ENCODE measurements at places on chromosomes 12 and 14.

GRCh38 chr12:23854598-23854997, 94.9 kb downstream of the SOX5 start:
- DNase-seq = no peak

GRCh38 chr14:35353409-35354172, 51.0 kb downstream of the NFKBIA start:
- no peak for DNase-seq

- DNase-seq = no peak
These were observed 209.2 kb downstream of the C12orf75 start for GRCh38 chr12:105539735-105540134.

DNA sequence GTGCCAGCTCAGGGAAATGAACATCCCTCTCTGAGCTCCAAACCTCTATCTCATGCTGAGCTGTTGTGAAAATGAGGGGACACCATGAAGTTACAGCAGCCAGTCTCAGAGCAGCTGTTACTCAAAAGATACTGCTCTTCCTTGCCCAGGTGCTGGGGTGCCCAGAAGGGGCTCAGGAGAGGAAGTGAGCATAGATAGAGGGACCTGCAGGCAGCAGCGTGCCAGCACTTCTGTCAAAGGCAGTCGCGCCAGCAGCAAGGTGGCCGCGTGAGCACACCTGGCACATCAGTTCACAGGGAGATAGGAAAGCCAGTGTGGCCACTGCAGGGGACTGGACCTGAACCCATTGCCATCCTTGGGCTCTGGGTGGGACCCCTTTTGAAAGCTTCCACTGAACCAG, 27.8 kb downstream of the C14orf132 start:
- DNase-seq = no peak

- no peak for DNase-seq
These were observed 5.0 kb downstream of the SLC39A5 start for GRCh38 chr12:56234746-56235436.

GRCh38 chr12:30679241-30679640, 16.4 kb downstream of the IPO8 start:
- DNase-seq = no peak

DNA sequence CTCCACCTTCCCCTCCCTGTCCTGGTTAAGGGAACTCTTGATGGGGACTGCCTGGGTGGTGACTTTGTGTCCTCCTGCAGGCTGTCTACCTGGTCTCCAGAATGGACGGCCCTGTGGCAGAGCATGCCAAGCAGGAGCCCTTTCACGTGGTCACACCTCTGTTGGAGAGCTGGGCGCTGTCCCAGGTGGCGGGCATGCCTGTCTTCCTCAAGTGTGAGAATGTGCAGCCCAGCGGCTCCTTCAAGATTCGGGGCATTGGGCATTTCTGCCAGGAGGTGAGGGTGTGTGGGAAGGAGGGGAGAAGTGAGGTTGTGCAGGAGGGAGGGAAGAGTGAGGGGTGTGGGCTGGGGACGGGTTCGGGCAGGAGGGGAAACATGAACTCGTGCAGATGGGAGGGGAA, 5.7 kb downstream of the SDSL start:
- DNase-seq = no peak

DNA sequence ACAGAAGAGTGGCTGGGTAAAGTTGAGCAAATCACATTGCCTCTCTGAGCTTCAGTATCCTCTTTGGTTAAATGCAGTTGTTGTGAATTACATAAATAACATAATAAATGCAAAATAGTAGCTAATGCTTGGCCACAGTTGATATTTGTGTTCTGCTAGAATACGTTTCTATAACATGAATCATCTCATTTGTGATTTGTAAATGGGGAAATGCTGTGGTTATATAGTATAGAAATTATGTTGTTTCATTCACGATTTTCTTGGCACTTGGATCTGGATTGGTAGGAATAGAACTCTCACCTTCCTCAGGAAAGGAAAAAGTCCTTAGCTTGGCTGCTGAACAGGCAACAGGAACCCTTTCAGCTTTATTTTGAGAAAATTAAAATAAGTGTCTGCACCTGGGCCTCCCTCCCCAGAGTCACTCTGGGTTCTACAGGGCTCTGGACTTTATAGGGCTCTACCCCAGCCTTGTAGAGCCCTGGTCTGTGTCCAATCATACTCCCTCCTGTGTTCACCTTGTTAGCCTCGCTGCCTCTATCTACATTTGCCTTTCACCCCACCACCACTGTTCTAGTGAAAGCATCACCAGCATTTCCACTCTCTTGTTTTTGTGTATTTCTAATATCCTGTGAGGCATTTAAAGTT, 107.7 kb upstream of the BCAT1 start:
- no peak for DNase-seq

DNA sequence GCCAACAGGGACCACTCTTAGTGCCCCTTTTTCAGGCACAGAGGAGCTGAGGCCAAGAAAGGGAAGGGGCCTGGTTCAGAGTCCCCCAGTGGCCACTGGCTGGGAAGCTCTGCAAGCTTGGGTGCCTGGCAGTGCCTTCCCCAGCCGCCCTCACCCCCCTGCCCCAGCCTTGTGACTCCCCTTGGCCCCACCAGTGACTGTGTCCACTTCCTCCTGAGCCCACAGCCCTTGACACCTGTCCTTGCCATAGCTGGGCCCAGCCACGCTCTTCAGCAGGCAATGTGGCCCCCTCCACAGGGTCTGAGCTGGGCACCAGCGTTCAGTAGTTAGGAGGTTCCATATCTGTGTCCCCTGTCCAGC, 19.0 kb upstream of the C14orf180 start:
- no peak for DNase-seq

DNA sequence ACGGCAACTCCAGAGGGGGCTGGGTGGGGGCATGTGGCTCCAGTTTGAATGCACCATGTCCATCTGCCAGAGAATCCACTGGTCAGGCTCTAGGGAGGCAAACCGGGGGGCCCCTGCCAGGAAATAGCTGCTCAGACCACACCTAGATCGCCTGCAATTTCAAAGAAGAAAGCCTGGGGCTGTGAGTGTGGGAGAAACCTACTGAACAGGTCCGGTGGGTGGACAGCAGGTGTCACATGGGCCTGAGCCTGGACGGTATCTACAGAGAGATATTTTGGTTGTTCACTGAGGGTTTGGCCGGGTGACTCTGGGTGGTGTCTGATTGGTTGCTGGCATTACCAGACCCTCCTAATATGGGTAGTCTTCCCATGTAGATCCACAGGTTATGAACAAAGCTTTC, 32.0 kb downstream of the DAO start:
- DNase-seq = no peak

DNA sequence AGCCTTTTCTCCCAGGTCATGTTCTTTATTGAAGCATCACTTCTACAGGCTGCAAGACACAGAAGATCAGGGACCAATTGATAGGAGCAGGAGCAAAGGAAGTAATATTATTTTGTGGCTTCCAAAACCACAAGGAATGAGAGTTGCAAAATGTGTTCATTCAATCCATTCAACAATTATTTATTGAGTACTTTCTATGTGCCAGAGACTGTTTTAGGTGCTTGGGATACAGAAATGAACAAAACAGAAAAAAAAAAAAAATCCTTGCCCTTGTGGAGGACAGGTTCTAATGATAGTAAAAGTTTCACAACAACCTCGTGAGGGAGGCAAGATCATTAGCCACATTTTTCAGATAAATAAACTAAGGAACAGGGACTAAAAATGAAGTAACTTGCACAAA, 20.1 kb upstream of the DACT1 start:
- DNase-seq = no peak

DNA sequence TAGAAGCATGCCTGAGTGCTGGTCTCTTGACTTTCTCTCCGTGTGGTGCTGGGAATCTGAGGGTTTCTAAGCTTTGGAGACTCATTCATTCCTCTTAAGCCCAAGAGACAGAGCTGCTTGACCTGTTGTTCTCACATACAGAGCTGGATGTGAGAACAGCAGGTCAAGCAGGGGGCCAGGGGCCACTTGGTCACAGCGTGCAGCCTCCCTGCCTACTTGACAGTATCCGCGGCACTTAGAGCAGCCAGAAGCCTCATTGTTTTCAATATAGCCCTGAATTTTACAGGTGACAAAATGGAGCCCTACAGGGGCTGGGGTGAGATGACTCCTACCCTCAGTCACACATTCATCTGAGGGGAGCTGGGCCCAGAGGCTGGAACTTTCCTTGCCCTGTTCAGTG, 88.9 kb downstream of the ESRRB start:
- DNase-seq = no peak

GRCh38 chr12:72246370-72246769, 25.8 kb upstream of the TRHDE start:
- DNase-seq = no peak

DNA sequence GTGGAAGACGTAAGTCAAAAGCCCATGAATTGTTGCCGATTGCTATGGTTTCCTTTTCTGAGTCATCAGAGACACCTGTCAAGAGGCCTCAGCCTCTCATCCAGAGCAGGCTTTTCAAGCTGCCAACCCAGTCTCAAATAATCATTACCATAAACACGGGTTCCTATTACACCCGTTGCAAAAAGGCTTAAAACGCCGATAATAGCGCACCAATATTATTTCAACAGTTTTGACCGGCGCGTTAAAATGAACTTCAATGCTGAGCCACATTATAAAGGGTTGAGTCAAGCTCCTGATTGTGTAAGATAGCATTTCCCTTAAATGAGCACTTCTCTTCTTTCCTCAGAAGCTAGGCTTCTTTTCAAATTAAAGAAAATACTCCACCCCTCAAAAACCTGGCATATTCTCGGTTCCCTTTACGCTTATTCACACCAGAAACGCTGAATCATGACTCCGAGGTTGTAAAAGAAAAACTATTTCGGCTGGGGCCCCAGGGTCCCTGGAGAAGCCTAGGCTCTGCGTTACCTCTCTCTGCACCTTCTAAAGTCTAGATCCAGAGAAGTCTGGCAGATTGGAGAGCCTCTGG, 1.4 kb downstream of the TMTC1 start:
- DNase-seq = peak; percentile 16

DNA sequence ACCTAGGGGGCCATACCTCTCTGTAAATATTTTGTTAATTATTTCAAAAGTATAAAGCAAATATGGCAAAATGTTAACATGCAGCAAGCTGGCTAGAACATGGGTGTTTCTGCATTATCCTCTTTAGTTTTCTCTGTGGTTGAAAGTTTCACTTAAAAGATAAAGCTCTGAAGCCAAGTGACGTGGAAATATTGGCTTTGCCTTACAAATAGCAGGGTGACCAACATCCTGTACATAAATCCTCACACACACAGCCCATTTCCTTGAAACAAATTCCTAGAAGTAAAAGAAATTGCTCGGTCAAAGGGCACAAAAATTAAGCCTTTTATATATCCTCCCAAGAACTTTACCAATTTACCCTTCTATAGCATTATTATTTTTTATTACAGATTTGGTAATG, 10.6 kb upstream of the VWF start:
- DNase-seq = no peak

DNA sequence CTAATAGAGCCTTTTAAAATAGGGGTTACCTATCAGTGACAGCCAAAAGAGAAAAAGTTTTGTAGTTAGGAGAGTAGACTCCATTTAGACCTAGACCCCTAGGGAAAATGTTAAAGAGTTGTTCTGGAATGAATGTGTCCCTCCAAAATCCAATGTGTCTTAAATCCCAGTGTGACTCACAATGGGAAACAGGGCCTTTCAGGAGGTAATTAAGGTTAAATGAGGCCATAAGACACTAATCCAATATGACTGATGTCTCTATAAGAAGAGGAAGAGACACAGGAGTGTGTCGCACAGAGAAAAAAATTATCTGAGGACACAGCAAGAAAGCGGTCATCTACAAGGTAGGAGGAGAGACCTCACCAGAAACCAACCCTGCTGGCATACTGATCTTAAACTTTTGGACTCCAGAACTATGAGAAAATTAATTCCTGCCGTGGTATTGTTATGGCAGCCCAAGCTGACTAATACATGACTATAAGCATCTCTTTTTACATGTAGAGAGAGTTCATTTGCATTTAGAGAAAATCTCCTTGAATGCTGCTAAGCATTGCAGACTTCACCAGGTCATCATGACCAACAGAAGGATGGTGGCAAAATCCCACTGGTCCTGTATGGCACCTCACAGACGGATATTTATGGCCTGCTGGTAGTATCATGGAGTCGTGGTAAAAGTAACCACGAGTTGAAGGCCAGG, 259.6 kb upstream of the TMTC1 start:
- no peak for DNase-seq

DNA sequence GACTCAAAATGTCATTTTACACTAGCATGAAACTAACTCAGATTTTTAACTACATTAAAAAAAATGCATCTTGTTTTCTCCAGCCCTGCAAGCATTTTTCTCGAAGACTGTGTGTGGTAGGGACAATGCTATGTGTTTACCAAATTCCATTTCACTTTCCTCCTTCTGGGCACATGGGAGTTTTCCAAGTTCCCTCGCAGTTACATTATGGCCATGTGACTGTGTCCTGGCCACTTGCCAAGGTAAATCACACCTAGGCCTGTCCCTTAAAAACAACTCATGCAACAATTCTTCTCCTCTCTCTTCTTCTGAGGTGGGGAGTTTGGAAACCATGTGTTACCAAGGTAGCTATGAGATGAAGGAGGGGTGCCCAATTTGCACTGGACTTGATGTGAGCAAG, 108.7 kb downstream of the SYT10 start:
- DNase-seq = no peak

DNA sequence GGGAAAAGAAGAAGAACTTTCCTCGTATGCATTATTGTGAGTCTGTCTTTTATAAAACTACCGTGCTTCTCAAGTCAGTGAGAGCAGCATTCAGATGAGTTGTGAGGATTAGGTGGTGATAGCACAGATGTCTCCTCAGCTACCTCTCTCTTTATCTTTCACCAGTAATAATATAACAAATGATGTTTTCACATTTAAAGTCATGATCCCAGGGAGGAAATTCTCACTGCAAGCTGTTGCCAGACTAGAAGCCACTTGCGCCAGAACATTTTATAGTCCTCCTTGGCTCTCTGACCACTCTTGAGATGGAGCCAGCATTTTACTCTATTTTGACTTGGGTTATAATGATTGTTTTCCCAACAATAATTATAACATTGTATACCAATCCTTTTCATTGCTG, 443.1 kb downstream of the AEBP2 start:
- no peak for DNase-seq

- DNase-seq = no peak
These were observed 420.3 kb downstream of the CCDC91 start for GRCh38 chr12:28610401-28611114.

- no peak for DNase-seq
These were observed 60.7 kb downstream of the SLC38A6 start for GRCh38 chr14:61041704-61042103.

- no peak for DNase-seq
These were observed 13.3 kb downstream of the PPP4R3A start for GRCh38 chr14:91496790-91497189.

GRCh38 chr12:102971227-102971626, 13.8 kb downstream of the ASCL1 start:
- DNase-seq = no peak
